ENCODE measurements at places on chromosomes 4 and X.

- DNase-seq: no peak
Measured at GRCh38 chr4:156420623-156421022, 467.0 kb upstream of the CTSO start.

DNA sequence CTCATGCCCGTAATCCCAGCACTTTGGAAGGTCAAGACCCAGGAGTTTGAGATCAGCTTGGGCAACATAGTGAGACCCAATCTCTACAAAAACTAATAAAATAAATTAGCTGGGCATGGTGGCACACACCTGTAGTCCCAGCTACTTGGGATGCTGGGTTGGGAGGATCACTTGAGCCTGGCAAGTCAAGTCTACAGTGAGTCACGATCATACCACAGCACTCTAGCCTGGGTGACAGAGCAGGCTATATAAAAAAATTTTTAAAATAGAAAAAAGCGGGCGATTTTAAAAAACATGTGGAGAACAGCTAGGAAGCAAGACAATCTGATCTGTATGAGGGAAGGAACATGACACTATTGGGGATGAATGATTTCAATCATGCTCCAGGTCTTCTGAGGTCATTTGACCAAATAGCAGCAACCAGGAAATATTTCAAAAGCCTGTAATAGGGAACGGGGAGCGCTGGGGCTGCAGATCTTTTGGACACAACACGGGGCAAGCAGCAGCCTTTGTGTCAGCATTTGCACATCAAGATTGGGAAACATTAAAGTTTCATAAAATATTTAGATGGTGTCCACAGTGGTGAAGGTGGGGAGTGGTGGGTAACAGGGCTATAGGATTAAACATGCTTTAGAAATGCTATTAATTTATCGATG, 48.3 kb upstream of the GUCY1A1 start:
- DNase-seq: no peak

GRCh38 chrX:153878345-153878744, 7.6 kb downstream of the L1CAM start:
- DNase-seq: no peak

DNA sequence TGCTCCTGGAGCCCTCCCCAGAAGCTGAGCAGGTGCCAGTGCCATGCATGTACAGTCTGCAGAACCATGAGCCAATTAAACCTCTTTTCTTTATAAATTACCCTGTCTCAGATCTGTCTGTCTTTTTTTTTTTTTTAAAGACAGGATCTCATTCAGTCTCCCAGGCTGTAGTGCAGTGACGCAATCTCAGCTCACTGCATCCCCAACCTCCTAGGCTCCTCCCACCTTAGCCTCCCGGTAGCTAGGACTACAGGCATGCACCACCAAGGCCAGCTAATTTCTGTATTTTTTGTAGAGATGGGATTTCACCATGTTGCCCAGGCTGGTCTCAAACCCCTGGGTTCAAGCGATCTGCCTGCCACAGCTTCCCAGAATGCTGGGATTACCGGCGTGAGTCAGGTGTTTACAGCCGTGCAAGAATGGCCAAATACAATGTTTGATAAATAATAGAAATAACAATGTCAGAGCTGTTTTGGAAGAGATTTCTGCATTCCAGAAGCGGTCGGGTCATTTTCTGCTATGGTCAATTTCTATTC, 68.8 kb downstream of the SLC2A9 start:
- no peak for DNase-seq

DNA sequence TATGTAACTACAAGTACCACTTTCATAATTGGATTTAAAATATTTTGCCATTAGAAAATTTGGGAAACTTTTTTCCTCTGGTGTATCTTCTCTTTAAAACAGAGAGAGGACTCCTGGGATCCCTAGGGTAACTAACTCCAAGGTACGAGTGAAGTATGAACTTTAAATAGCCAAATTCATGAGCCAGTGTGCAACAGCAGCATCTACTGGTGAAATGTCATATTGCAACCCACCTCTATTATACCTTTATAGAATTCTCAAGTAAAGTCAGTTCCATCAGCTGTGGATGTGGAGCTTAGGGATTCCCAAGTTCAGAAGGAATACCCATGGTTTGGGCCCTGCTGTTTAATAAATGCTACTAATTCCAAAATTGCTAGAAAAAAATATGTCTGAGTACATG, 282.7 kb upstream of the TAPT1 start:
- no peak for DNase-seq

GRCh38 chrX:144334577-144334976, 450.7 kb downstream of the UBE2NL start:
- DNase-seq: no peak

DNA sequence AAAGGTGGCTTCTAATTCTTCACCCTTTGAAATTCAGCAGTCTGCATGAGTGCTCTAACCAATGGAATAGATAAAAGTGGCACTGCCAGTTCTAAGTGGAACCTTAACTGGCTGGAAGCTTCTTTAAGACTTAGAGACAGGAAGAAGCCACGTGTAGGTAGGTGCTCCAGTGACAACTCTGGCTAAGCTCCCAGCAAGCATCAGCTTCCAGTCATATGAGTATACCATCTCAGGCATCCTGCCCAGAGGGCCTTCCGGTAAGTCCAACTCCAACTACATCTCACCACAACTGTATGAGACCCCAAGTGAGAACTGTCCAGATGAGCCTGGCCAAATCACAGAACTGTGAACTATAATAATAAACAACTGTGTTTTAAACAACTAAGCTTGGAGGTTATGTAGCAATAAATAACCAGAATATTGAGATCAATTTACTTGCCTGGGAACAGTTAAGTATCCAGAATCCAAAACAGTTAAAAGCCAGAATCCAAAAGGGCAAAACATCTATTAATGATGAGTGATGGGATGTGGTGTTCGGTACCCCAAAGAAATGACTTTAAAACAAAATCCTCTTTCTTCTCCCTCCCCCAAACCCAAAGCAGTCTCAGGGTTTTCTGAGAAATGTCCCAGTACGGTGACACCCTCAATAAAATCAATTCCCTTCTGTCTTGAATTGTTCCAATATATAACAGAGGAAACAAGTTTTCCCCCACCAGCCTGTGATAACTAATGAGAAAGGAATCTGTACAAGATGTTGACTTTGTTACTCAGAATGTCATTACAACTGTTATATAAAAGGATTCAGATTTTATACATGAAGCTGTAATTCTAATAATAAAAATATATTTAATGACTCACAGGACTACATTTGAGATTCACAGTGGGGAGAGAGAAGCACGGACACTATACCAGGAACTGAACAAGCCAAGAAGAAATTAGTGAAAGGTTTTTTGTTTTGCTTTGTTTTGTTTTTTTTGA, 4.2 kb downstream of the TSPAN5 start:
- DNase-seq: no peak

DNA sequence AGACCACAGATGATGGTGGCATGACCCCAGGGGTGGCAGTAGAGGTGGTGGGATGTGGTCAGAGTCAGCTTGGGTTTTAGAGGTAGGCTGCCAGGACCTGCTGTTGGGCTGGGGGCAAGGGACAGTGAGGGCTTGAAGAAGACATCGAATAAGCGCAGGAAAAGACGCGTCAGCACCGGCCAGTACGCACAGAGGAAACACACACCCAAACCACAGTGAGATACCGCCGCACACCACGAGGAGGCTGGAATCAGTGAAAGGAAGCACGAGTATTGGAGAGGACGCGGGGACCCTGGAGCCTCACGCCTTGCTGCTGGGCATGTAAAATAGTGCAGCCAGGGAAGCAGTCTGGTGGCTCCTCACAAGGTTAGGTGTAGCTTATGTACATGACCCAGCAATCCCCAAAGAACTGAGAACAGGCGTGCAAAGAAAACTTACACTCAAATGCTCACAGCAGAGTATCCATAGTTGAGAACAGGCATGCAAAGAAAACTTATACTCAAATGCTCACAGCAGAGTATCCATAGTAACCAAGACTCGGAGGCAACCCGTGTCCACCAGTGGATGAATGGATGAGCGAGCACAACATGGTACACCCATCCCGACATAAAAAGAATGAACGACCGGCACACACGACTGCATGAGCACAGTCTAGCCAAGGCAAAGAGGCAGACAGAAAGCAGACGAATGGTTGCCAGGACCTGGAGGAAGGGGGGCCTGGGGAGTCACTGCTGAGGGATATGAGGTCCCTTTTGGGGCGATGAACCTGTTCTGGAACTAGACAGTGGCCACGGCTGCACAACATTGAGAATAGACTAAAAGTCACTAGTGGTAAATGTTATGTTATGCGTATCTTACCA, 13.3 kb downstream of the PDZD4 start:
- DNase-seq: no peak

DNA sequence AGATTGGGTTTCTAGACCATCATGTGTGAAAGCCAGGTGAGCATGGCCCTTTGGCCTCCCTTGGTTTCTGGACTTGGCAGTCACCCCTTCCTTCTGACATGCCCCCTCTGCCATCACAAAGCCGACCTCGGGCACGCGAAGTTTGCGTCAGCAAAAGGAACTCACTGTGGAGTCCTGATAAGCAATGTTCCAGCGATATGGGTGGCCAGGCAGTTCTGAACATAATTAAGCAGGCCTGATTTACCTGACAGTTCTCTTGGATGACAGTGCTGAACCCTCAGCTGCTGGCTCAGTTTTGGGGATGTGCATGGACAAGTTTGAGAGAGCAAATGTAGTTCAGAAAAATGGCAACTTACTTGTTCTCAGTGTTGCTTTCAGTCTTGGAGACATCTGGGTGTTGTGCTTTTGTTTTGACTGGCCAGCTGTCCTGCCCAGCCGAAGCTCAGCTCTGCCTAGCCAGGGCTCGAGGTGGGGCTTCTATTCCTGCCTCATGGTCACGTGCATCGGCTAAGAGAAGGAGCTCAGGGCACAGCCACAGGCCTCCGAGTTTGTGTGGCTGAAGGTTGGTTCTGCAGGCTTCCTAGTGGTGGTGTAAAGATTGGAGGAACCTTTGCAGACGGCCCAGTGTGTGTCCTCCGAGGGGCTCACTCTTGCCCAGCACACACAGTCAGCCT, 78.3 kb downstream of the CLDN34 start:
- DNase-seq: no peak

- DNase-seq: no peak
Measured at GRCh38 chrX:42531441-42531840, 246.5 kb downstream of the PPP1R2C start.

GRCh38 chr4:87392183-87392582, 1.2 kb upstream of the HSD17B11 start:
- no peak for DNase-seq

DNA sequence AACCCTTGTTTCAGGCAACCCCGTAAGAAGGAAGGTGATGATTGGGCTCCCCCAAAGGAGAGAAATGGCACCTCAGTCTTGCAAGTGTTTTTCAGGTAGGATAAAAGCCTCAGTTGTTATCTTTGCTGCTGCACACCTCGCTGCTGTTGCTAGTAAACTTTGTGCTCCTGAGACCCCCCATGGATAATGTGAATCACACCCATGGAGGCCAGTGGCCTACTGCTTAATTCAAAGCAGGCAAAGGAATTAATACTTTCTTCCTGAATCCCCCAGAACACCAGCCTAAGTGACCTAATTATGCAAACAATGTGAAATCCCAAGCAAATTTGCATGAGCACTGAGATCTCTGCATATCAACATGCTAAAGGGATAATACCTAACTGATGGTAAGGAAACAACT, 337.5 kb downstream of the GRIA2 start:
- DNase-seq: no peak

DNA sequence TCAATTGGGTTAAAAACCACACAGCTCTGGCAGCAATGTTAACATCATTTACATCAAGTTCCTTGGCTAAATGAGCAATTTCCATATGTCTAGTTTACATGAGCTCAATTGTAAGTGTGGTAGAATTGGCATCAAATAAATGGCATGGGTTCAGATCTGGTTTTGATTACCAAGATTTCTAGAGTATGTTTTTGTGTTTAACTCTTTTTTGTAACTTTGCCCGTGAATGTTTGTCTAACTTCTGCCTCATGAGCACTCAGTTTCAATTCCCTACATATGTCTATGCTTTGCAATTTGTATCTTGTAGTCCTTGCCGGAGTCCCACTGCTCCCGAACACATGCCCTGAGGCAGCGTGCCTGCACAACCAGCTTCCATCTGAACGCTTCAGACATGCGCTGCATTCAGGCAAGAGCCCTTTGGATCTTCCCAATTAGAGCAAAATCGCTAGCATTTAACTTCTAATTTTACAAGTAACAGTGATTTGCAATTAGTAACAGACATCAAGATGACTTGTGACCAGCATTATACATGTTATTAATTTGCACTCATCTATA, 644.4 kb downstream of the TRIML1 start:
- no peak for DNase-seq

- DNase-seq: no peak
Measured at GRCh38 chr4:101471201-101471600, 123.9 kb upstream of the PPP3CA start.

GRCh38 chr4:123977641-123978081, 581.1 kb downstream of the SPRY1 start:
- DNase-seq: no peak

- DNase-seq: no peak
Measured at GRCh38 chr4:10371869-10372471, 85.3 kb downstream of the ZNF518B start.

- no peak for DNase-seq
Measured at GRCh38 chr4:54659313-54659712, 1.6 kb downstream of the KIT start.

DNA sequence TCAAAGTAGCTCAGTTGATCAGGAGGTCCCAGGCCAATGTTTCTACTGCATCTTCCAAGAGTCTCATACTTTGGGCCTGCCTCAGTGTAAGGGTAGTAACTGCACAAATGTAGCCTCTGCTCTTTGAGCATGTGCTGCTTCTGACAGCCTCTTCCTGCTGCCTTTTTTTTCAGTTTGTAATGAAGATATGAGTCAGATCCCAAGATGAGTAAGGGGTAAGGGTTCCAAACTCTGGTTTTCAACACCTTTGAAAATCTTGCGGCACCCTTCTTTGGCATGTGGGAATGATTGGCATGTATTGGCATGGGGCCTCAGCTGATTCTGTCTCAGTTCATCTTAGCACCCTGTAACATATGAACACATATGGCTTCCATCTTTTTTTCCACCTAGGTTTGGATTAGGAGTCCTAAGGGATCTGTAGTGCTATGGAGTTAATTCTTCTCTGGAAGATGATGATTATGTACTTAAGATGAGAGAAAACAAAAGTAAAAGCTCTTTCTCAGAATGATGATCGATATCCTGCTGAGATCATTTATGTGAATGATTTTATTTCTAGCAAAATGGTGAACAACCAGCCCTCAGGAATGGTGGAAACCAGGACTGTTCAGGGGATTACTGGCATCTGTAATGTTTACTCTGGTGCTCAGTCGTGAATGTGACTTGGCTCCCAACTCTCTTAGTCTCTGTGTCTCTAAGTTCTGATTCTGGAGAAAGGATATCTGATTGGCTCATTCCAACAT, 118.7 kb upstream of the PRPS2 start:
- DNase-seq: no peak

GRCh38 chrX:19798423-19798822, 89.0 kb downstream of the SH3KBP1 start:
- DNase-seq: no peak

- no peak for DNase-seq
Measured at GRCh38 chr4:74632634-74633033, 161.7 kb downstream of the BTC start.

GRCh38 chr4:101977076-101977475, 186.5 kb downstream of the BANK1 start:
- no peak for DNase-seq

- no peak for DNase-seq
Measured at GRCh38 chr4:177047070-177047850, 254.5 kb upstream of the VEGFC start.

GRCh38 chr4:8472689-8473197, 32.2 kb downstream of the TRMT44 start:
- no peak for DNase-seq

- DNase-seq: no peak
Measured at GRCh38 chr4:184281231-184282139, 63.8 kb upstream of the ENPP6 start.
